Heart right ventricle (tissue), 16 donors: ENCODE measurements at places on chromosomes 13 and 19. TPM values are rescaled to one million over a fixed set of nuclear protein-coding genes. Genes with fewer than 3 reads are reported as not detected.

The KIR2DL3 gene
- not detected for total RNA-seq

The ZNF835 gene
- total RNA-seq, result 3.8 TPM

The ACTMAP gene
- total RNA-seq, result 11.4 TPM

The KANK2 gene
- 339 TPM for total RNA-seq

The RNF113B gene
- total RNA-seq, result not detected

The SAMD4B gene
- 47.7 TPM for total RNA-seq

The ZNF625 gene
- 6.0 TPM for total RNA-seq

The CAPN12 gene
- total RNA-seq, result 0.15 TPM

The KLK11 gene
- total RNA-seq, result not detected

The ZNF418 gene
- 10.0 TPM for total RNA-seq

The LRRC63 gene
- not detected for total RNA-seq
